Stimulated activated CD4-positive, alpha-beta T cell treated with anti-CD3 and anti-CD28 coated beads, Interleukin-15, amount 100 ng/mL, for 1 hour (primary cell): ENCODE measurements at places on chromosomes 5 and 9.

- DNase-seq: no peak
These were observed 31.6 kb upstream of the TGFBR1 start for GRCh38 chr9:99073347-99073746.

DNA sequence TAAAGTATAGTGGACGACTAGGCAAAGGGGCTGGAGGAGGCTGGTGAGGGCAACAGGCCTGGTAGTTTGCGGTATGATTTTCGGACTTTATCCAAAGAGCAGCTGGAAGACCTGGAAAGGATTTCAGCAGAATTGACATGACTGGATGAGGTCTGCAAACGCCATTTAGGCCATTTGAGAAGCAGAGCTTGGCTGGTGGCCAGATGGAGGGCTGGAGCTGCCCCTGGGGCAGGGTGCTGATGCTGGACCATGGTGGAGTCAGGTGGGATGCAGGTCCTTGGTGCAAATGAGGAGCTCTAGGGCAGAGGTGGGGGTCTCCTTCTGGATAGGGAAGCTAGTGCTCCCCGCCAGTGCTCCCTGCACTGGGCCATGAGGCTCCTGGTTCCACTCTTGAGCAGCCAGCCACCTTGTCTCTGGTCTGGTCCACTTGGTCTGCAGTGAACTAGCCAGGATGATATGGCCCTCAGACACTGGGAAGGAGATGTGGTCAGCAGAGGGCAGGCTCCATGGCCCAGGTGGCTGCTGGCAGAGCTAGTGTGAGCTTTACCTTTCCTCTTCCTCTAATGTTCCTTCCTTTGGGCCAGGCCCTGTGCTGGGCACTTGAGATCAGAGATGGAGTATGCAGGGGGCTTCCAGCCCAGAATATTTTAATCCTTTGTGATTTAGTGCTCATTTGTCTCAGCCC is 31.4 kb downstream of the COL27A1 start:
- DNase-seq: no peak

DNA sequence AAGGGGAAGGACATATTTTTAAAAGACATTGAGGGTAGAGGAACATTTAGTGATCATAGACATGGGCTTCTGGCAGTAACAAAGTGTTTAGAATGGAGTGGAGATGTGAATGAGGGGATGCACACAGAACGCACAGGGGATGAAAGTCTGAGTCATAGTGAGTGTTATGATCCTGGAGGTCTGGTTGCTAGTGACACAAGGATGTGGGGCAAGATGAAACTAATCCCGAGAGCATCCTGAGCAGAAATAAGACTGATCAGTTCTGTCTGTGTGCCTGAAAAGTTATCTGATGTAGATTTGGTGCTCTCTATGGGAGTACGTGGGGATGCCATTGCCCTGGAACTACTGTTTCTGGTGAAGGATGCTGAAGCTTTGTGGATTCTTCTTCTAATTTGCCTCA is 141.1 kb downstream of the CHSY3 start:
- DNase-seq: no peak

GRCh38 chr9:7033076-7034045 is 275.6 kb downstream of the KDM4C start:
- DNase-seq: no peak

- no peak for DNase-seq
These were observed 57.4 kb downstream of the LHFPL2 start for GRCh38 chr5:78591138-78591612.

- no peak for DNase-seq
These were observed 482.9 kb downstream of the AGTPBP1 start for GRCh38 chr9:85258823-85259370.

- no peak for DNase-seq
These were observed 9.8 kb upstream of the CYLC2 start for GRCh38 chr9:102985162-102985895.

DNA sequence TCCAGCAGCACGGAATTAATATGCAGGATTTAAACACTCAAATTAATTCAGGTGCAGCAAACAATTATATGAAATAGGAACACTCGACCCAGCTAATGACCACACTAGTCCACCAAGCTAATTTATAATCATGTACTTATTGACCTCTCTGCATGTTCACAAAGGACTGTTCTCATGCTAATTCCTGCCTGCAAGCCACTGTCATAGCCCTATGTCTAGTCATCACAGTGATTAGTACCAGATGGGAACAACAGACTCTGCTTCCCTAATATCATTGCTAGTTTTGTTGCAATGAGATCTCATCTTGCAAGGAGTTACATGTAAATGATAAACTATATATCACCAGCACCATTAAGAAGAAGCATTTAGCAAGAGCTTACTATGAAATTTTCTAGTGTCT is 553.0 kb upstream of the GRAMD2B start:
- DNase-seq: no peak
